ENCODE measurements at places on chromosomes 16 and 17.

DNA sequence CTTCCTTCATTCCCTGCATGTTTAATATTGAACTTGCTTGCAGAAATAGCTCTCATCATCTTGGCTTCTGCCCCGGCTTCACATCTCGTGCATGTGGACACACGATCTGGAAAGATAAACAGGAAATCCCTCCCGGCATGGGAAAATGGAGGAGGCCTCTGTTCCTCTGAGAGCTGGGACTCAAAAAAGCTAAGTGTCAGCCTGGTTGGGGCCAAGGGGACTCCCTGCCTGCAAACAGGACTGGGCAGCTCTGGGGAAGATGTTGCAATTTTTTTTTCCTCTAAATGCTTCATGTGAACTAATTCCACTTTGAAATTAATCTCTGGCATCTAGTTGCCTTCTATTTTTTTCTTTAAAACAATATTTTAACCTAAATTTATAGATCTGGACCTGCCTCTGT, 24.8 kb downstream of the ITPRIPL2 start:
- DNase-seq: no peak

DNA sequence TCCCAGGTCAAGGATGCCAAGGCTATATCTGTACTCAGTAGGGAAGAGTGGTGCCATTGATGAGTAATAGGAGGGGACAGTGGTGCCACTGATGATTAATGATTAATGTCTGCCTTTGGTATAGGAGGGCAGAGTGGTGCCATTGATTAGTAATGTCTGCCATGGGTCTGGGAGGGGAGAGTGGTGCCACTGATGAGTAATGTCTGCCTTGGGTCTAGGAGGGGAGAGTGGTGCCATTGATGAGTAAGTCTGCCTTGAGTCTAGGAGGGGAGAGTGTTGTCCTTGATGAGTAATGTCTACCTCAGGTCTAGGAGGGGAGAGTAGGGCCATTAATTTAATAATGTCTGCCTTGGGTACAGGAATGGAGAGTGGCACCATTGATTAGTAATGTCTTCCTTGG, 507.8 kb upstream of the EEF2KMT start:
- DNase-seq: no peak

DNA sequence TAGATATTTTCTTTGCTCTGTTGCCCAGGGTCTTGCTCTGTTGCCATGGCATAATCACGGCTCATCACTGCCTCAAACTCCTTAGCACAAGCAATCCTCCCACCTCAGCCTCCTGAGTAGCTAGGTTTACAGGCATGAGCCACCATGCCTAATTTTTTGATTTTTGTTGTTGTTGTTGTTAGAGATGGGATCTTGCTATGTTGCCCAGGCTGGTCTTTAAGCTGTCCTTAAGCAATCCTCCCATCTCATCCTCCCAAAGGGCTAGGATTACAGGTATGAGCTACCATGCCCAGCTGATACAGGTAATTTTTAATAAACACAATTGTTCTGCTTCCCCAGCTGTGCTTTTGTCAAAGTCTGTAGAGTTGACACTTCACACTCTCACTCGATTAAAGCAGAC, 159.3 kb downstream of the PARN start:
- DNase-seq: no peak

DNA sequence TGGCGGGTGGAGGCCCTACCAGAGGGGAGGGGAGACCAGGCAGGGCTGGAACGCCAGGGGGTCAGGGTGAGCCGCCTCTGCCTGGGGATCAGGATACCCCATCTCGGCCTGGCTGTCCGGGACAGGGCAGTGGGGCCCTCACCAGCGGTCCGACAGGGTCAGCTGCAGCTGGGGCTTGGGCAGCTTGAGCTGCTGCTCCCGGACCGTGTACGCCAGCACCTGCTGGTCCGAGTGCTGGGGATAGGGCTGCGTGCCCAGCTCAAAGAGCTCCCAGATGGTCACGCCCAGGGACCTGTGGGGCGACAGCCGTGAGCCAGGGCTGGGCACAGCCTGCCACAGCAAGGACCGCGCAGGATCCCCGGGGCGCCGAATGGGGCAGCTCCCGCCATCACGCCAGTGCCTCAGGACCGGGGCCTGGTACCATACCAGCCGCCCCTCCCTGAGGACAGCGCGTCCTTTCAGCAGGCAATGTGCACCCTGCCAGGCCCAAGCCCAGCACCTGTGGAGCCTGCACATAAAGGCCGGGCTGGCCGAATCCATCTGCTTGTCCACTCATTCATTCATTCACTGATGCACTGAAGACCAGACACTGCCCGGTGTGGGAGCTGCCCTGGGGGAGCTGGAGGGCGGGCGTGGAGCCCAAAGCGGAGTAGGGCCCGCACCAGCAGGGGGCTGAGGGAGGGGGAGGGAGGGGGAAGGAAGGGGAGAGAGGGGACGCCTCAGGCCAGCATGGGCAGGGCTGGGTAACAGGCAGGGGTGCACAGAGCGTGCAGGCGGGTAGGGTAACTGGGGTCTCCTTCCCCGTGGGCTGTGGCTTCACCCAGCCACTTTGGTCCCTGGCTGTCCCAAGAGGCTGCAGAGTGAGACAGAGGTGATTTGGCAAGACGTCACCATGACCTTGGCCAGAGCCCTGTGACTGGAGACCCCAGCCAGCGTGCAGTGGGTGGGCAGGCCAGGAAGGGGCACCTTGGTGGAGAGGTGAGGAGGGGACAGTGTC, 42.0 kb upstream of the PVALEF start:
- DNase-seq: no peak

DNA sequence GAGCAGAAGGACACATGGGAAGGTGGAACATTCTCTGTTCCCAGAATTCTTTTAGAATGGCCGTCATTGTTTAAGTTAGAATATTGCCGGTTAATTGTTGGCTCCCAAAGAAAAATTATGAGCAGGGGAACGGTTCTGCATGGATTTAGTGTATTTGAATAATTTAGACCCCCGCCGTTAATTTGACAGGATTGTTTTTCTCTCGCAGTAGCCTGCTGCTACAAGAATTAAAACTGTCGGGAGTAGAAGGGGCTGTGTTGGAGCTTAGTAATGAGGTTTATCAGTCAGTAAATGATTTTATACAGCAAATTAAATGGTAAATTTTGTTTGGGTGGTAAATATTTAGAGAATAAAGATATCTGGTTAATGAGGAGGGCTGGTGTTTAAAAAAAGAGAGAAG, 431.2 kb upstream of the DYNLRB2 start:
- DNase-seq: no peak

GRCh38 chr17:4733073-4733531, 1.9 kb downstream of the MED11 start:
- no peak for DNase-seq

GRCh38 chr17:77369544-77369971, 228.8 kb downstream of the SEC14L1 start:
- DNase-seq: no peak

GRCh38 chr17:76872221-76872873, 4.1 kb downstream of the MGAT5B start:
- DNase-seq: no peak

- no peak for DNase-seq
Observed at GRCh38 chr16:84572096-84572495, 45.8 kb downstream of the COTL1 start.

DNA sequence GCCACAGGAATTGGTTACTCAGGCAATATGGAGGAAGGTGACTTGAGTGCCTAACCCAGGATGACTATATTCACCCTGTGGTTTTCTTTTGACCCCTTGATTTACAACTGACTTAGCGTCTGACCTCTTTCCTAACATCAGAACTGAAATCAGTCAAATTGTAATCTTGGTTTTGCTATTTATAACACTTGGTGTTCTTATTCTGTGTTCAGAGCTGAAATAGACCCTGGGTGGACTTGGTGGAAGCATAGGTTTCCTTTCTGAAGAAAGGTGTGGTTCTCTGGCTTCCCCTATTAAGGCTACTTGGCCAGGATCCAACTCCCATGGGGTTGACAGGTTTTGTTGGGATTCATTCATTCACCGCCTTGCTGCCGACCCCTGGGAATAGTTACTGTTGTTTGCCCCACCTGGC, 80.8 kb downstream of the CLEC16A start:
- DNase-seq: no peak

GRCh38 chr16:57146735-57147134, 39.1 kb downstream of the PSME3IP1 start:
- DNase-seq: no peak

- no peak for DNase-seq
Observed at GRCh38 chr17:67679225-67679624, 38.5 kb upstream of the NOL11 start.

GRCh38 chr16:66996324-66996982, 8.1 kb downstream of the CES4A start:
- no peak for DNase-seq

DNA sequence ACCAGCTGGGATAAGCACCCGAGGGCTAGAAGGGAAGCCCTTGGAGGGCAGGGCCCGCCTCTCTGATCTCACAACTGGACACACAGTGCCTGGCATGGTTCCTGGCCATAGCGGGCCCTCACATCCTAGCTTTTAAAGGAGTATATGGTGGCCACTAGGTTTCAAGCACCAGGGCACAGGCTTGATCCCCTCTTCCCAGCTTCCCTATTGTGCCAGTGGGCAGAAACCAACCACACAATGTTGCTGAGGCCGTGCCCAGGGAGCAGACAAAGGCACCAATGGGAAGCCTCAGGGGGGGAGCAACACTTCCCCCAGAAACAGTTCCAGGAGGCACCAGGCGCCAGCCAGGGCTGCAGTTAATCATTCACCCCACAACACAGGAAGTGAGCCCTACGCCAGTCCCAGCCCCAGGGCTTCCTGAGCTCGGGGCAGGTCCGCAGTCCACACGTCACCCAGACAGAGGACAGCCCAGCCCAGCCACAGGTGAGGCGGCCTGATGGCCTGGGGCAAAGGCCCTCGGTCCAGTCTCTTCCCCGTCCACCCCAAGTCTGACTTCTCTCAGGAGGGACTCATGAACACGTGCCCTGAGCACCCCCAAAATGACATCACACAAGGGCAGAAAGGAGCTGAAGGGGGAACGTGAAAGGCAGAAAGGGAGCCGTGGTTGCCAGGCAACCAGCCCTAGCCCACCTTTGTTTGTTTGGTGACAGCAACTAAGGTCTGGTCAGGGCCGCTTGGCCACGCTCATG, 12.8 kb downstream of the SMIM5 start:
- DNase-seq: no peak

- no peak for DNase-seq
Observed at GRCh38 chr17:77287432-77288068, 146.8 kb downstream of the SEC14L1 start.

- DNase-seq: no peak
Observed at GRCh38 chr17:14986127-14986526, 279.0 kb downstream of the PMP22 start.

GRCh38 chr16:27326251-27326650, 12.5 kb downstream of the IL4R start:
- DNase-seq: no peak

DNA sequence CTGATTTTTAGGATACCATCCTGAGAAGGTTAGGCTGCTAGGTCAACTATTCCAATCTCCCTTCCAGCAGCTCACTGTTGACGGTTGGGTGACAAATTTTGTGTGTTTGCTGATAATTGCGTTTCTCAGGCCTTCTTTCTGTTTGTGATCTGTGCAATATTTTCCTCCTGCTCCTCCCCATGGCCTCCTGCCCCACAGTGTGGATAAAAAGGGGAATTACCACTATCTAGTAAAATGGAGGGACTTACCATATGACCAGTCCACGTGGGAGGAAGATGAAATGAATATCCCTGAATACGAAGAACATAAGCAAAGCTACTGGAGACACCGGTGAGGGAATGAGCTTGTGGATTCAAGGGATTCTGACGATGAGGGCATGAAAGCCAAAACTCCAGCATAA, 9.2 kb downstream of the CHD3 start:
- no peak for DNase-seq

DNA sequence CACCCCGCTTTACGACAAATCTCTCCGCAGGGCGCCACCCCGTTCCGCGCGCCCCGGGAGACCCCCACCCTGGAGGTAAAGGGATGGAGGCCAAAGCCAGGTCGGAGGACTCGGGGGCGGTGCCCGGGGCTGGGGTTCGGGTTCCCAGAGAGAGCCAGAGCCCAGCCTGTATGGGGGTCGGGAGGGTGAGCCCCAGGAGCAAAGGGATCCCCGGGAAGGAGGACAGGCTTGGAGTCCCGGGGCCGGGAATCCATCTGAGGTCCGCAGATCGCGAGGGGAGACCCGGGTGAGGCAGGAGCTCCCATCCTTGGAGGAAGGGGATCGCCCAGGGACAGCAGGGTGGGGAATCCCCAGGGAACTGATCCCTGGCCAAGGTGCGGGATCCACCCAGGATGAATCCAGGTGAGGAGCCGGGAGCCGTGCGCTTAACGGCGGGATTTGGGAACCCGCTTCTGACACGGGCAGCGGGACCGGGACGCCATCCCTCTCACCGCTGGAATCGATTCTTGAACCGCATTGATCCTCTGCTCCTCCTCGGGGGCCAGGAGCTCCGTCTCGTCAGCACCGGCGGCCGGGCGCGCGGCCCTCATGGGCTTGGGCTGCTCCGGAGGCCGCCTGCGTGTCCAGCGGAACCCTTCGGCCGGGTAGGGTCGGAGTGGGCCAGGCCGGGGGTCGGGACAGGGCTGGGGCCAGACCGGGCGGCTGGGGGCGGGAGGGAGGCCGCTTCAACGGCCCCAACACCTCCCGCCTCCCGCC, at the start of gene MMD:
MMD (minus strand) TSS at position 657 of the 756 bp plus-strand sequence; CDS start at position 517, 140 bp downstream.
- no peak for DNase-seq

DNA sequence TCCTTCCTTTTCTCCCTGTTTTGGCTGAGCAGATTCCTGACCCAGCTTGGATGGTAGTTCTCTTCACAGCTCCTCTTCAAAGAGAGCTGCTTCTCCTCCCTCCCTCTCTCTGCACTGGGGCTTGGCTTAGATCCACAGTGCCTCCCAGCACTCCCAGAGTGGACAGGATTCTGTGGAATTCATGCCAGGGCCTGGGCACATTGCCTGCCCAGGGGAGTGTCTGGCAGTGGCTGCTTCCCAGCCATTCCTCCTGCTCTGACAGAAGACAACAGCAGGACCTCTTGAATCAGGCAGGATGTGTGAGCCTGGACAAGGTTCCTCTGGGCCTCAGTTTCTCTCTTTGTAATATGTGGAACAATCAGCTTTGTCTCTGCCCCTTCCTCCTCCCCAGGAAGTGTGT, 4.5 kb upstream of the MMP28 start:
- no peak for DNase-seq

DNA sequence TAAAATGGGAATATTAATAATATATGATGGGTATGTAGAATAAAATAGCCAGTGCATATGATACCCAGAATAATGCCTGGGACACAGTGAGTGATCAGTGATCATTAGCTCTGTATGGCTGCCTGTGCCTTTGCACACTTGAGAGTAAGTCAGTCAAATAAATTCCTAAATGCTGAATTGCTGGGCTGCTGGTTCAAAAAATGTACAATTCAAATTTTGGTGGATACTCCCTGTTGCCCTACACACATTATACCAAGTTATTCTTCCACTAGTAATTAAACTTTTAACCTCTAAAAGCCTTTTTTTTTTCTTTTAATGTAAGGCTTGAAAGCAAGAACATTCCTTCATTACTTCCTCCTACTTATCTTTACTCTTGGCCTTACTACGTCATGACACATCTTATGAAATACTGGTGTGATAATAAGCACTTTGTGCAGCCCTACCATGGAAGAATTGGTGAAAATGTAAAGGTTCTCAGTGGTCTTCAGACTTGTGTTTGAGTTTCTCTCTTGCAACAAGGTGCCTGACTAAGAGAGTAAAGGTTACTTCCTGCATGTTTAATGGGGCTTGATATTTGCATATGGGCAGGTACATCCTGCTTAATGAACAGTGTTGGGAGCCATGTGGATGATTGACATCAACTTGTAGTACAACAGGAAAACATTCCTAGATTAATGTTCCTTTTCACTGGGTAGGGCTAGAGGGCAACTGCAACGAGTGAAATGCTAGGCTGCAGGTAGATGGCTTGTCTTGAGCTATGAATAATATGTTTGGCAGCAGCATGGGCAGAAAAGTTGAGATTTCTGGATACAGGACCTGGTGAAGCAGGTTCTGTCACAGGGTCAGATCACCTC, 84.3 kb downstream of the PRKCA start:
- no peak for DNase-seq

All from activated CD4-positive, CD25-positive, alpha-beta regulatory T cell (primary cell).